NCI-H1092 treated with DMSO at 0.1 percent for 48 hours (cell line): ENCODE measurements at places on chromosomes 5 and 9.

- DNase-seq = no peak
Observed at GRCh38 chr9:130211548-130212226, 39.5 kb downstream of the NCS1 start.

DNA sequence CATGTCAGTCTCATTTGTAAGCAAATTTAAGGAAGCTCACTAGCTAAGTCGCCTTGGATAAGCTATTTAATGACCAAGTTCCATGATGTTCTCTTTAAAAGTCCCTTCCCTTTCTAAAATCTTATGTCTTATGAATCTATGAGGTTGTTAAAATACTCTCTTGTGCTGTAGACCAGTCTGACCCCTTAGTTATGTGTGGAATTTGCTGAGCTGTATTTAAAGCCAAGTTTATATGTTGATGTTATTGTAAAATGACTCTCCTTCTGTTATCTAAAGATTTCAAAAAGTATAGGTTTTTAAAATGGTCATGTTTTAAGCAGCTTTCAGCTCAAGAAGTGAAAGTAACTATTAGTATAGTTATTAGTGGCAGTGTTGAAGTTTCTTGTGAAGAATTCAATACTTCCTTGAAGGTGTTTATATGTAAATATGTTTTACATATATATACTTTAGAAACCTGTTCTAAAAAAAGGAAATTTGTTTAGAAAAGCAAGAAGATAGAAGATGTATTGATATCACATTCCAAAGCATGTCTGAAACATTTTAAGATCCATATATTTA, 92.2 kb downstream of the CDC42SE2 start:
- DNase-seq = no peak

DNA sequence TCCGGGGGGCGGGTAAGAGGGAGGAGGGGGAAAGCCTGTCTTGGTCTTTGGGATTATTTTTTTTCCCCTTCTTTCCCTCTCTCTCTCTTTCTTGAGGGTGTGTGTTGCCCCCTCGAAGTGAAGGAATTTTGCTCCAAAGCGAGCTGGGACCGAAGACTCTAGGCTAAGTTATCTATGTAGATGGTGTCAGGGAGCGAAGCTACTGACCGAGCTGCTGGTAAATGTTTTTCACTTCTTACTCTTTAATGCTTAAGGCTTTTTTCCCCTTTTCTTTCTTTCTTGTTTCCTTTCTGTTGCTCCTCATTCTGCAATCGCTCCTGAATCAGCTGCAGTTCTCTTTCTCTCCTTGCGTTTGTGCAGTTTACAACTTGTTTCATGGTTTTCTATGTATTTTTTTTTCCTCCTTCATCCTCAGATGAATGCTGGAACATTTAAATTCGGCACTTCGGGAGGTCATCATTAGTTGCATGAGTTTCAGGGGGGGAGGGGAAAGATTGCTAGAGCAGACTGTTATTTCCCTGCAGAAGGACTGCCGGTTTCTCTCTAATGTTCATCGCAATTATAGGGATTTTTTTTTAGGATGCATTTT, 1312.0 kb upstream of the WWC1 start:
- no peak for DNase-seq

DNA sequence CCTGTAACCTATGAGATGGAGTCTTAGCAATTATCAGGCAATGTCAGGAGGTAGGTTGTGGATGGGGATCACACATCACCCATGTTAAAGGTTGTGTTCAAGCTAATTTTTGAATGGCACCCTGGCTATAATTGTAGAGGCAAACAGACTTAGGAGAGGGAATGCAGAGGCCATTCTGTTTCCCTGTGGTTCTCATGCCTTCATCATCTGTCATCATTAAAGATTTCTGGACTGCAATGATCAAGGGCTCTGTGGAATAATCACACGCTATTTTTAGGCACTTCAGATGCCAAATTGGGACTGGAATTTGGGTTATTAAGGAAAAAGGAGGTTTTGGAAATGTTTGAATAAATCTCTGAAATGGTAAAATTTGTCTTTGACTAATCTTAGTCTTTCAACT, 1065.4 kb downstream of the TAF11L14 start:
- DNase-seq = no peak

DNA sequence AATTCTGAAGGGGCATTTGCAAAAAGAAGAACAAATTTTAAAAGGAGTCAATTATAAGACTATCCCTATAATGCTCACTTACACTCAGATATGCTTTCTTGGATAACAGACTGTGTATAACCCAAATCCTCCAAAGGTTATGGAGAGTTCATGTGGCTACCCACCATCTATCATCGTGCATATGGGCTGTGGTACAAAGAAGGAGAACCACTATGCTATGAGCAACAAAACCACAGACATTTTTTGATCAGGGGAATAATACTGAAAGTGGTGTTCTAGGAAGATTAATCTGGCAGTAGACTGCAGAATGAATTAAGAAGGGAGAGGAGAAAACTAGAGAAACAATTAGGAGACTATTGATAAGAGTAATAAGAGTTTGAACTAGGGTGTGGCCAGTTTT, 16.8 kb downstream of the NR3C1 start:
- no peak for DNase-seq

GRCh38 chr9:61673664-61674381, 484.0 kb downstream of the SPATA31A7 start:
- no peak for DNase-seq

DNA sequence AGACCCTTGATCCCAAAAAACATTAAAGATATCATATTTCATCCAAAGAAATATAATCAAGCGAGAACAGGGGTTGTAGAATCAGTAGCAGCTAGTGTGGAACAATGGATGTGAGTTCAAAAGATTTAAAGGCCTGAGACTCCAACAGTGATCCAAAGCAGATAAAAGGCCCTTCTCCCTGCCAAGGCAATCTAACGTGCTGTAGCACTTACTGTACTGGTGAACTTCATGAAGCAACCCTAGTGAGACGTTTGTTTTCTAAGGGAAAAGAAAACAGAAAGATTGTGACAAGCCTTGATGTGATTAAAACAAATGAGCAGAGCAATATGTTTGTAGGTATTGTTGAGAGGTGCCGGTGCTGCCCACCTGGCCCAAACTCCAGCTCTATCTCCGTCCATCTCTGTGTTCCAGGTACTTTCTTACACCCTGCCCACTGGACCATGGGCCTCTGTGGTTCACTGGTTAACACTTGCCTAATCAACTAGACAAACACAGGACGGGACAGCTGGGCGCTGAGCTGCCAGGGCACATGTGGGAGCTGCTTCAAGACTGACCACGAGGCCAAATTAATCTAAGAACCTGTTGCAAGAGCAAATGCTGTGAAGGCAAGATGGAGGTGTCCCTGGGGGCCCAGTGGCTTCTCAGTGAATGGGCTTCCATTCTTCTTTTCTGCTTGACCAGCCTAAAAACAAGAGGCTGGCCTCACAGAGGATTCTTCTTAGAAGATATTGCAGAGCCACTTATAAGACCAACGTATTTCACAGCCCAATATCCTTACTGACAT, 265.5 kb downstream of the CWC27 start:
- no peak for DNase-seq

DNA sequence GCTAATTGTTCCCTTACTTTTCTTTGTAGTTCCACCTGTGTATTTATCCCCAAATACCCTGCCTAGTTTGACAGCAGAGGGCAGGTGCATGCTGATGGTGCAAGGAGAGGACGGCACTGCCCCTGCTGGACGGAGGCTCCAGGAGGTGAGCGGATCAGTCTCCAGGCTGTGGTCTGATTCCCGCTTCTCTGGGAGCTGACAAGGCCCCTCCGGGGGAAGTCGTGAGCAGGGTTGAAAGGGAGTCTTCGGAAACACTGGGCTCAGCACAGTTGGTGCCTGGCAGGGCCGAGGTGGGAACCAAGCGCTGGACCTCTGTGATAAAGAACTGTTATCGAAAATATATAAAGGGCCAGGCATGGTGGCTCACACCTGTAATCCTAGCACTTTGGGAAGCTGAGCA, 52.9 kb downstream of the RASGEF1C start:
- DNase-seq = no peak

DNA sequence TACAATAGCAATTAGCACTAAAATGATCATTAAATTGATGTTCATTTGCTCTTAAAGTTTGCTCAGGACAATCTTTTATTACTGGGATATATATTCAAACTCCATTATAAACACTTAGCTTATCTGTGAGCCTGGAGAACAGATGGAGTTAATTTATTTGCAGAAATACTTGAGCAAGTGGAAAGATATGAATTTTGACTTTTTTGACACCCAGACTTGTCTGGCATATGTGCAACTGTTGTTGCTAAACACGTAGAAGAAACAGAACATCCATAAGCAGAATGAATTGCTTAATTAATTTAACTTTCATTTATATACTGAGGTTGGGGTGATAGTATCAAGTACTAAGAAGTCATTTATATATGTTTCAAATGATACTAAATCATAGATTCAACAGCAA, 820.7 kb upstream of the TYRP1 start:
- DNase-seq = peak; percentile 76

- no peak for DNase-seq
Observed at GRCh38 chr5:141800617-141801016, 77.6 kb downstream of the PCDH1 start.

DNA sequence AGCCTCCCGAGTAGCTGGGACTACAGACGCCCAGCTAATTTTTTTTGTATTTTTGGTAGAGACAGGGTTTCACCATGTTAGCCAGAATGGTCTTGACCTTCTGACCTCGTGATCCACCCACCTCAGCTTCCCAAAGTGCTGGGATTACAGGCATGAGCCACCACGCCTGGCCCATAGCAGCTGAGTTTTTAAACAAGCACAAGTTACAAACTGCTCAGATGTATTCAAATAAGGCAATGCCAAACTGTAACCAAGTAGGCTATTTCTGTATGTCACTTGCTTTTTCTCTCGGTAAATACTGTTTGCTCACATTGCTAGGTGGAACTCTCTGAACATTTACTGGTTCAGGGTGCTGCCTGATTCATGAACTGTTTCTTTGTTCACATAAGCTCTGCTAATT, 799.3 kb upstream of the NUDT12 start:
- DNase-seq = no peak

GRCh38 chr5:173314166-173314952, 13.9 kb downstream of the STC2 start:
- no peak for DNase-seq

DNA sequence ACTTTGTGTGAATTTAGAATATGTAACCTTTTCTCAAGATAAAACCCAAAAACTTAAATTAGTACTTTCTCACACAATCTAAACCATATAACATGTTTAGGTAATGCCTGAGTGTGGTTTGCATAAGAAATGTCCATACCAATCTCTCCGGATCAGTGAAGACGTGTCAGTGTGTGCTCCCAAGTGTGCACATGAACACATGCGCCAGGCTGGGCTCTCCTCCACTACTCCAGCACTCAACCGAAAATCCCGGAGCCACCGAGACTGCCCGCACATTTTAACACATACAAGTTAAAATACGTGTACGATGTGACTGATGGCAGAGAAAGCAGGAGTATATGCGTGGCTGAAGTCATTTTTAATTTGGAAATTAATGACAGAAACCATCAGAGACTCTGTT, 658.4 kb downstream of the EFNA5 start:
- DNase-seq = no peak

DNA sequence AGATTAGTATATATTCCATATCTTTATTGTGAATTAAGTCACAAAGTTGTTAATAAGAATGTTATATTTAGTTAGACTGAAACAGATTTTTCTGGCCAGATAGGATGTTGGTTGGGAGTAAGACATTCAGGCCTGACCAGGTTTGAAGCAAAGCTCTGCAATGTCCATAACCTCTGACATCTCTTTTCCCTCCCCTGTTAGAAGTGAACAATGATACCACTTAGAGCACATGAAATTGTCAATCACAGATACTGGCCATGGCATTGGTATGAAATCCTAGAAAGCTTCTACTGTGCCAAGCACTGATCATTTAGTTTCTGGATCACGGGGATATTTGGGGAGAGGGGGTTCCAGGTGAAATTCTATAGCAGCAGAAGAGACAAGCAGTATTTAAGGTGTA, 1455.1 kb upstream of the CDH9 start:
- no peak for DNase-seq

- DNase-seq = no peak
Observed at GRCh38 chr9:105255421-105255820, 11.0 kb downstream of the SLC44A1 start.

GRCh38 chr9:99130069-99130468, 25.2 kb downstream of the TGFBR1 start:
- DNase-seq = no peak

DNA sequence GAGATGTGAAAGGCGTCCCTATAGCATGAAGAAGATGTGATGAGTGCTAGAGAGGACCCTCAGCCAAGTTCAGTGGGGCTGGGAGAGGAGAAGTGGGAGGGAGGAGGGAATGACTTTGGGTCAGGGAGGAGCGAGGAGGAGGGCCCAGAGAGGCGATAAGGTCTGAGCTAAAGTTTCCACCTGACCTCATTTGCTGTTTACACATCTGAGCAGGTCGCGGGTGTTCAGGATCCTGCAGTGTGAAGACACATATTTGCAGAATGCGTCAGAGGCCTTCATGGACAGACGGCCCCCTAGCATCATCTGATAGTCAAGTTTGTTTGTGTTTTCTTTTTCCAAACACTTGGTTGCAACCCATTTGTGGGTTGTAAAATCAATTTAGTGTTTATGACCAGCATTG, 18.9 kb upstream of the IGFBPL1 start:
- DNase-seq = no peak

- no peak for DNase-seq
Observed at GRCh38 chr5:79689541-79690466, at the start of gene CMYA5. CMYA5 (plus strand) TSS chr5:79689836; CDS start chr5:79689908, 72 bp downstream.

GRCh38 chr5:160044391-160044804, 35.5 kb downstream of the TTC1 start:
- no peak for DNase-seq

- no peak for DNase-seq
Observed at GRCh38 chr5:6634306-6634705, 1.1 kb downstream of the SRD5A1 start.

DNA sequence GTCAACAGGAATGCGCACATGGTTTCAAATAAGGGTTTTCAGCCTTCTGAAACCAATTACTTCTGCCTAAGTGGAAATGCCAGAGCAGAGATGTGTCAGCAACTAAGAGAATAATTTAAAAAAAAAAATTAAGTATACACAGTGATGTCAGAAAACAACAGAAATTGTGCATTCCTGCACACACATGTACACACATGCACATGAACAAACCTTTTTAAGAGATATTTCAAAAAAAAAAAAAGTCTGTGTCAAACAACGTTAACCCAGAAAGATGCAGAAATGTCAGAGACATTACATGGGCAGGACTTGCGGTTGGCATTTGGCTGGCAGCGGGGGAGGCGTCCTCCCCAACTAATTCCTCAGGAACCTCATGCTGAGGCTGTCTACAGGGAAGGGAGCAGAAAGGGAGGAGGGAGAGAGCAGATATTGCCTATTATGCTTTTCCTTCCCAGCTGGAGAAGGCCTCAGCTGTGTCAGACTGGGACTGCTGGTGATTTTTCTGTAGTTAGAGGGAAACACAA, 536.9 kb upstream of the WWC1 start:
- DNase-seq = no peak

- no peak for DNase-seq
Observed at GRCh38 chr5:39400713-39401578, 23.8 kb downstream of the DAB2 start.
